ENCODE measurements at places on chromosomes 4 and X. TPM values are rescaled to one million over a fixed set of nuclear protein-coding genes. Genes with fewer than 3 reads are reported as not detected.

GRCh38 chr4:8431553-8431952, 9.0 kb downstream of the ACOX3 start:
- no peak for DNase-seq

DNA sequence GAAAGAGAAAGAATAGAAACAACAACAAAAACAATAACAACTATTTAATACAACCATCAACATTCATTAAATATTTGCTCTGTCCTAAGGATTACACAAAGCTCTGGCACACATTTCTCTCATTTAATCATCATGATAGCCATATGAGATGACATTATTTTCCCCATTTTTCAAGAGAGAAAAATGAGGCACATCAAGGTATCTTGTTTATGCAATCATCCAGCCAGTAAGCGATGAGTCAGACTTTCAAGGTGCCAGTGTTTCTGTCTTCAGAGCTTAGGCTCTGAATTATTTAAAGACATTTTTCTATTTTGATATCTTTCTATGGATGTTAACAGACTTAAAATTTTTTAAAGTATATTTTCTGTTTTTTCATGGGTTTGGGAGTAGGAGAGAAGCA, 541.8 kb upstream of the SMIM31 start:
- no peak for DNase-seq

GRCh38 chr4:40992472-40993295, 221.7 kb downstream of the APBB2 start:
- DNase-seq: peak; percentile 45

AADAT gene
- 8.1 TPM for total RNA-seq

GLRB gene
- 2.4 TPM for total RNA-seq

LEF1 gene
- total RNA-seq: 38.1 TPM

SATL1 gene
- total RNA-seq: 0.20 TPM
